Left ventricle myocardium inferior (tissue), 1 donor: ENCODE measurements at places on chromosomes 3 and 15.

GRCh38 chr15:22917556-22917955 lies 62.6 kb downstream of the CYFIP1 start:
- no peak for DNase-seq

DNA sequence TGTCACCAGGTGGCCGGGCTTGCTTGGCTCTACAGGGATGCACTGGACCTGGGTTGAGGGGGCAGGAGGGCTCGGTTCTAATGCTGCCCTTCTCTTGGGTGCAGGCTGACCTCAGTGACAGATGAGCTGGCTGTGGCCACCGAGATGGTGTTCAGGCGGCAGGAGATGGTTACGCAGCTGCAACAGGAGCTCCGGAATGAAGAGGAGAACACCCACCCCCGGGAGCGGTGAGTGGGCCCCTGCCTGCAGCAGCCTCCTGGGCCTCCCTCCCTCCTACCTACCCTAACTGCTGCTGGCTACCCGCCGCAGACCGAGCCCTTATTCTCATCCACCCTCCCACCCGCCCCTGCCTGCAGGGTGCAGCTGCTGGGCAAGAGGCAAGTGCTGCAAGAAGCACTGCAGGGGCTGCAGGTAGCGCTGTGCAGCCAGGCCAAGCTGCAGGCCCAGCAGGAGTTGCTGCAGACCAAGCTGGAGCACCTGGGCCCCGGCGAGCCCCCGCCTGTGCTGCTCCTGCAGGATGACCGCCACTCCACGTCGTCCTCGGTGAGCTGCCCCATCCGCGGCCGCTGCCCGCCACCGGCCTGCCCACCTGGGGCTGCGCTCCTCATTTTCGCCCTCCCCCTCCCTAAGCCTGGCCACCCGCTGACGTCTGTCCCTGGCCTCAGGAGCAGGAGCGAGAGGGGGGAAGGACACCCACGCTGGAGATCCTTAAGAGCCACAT lies 5.6 kb downstream of the FES start:
- no peak for DNase-seq

DNA sequence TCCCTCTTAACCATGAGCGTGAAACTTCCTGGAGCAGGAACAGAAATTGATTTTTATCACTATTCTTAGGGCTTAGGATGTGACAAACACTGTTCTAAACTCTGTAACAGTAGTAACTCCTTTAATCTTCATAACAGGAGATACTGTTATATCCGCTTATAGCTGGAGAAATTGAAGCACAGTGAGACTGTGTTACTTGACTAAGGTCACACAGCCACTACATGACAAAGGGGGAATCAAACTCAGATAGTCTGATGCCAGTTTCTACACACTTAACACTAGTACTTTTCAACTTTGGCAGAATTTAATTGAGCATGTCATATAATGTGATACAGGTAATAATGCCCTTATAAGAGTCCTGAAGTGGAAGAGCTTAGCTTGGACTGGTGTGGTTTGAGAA lies 800 bp upstream of the TARS3 start:
- DNase-seq, result no peak

- no peak for DNase-seq
These were observed 82.1 kb downstream of the PCSK6 start for GRCh38 chr15:101407439-101407838.
